ENCODE measurements at places on chromosomes 12 and 14. TPM values are rescaled to one million over a fixed set of nuclear protein-coding genes. Genes with fewer than 3 reads are reported as not detected.

DNA sequence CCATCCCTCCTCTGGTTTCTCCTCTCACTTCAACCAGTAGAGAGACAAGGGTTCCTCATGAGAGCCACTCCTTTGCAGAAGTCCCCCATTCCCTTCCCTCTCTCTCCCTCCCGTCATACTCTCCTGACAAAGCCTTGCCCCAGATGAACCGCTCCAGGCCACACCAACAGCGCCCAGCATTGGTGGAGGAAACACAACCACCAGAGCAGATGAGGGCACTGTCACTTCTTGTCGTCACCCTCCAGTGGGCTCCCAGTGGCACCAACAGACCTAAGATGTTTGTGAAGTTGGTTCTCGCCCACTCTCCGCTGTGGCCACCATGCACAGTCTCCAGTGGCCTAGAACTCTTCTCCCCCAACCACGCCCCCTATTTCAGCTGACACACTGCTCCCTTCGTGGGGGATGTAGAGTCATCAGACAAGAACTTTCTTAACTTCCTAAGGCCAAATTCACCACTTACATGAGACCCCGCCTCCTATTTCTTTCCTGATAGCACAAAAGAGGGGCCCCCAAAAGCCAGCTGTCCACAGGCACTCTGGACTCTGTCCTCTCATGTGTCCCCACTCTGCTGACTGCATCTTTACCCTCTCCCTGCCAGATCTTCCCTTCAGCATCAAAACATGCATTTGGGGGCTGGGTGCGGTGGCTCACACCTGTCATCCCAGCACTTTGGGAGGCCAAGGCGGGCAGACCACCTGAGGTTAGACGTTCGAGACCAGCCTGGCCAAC is 29.2 kb upstream of the PLEKHG6 start:
- H3K27me3 ChIP-seq, result no peaks in the 10 kb centered on the region
- H3K36me3 ChIP-seq, result no peaks in the 10 kb centered on the region
- peaks cover 7% of the 10 kb centered on the region for H3K4me1 ChIP-seq
- DNase-seq, result no peak
- H3K4me3 ChIP-seq, result no peak overlapping the region
- no peak overlapping the region for H3K27ac ChIP-seq

- H3K27me3 ChIP-seq, result no peaks in the 10 kb centered on the region
- peaks cover 10% of the 10 kb centered on the region for H3K4me1 ChIP-seq
- no peak overlapping the region for H3K4me3 ChIP-seq
- DNase-seq, result no peak
- no peaks in the 10 kb centered on the region for H3K36me3 ChIP-seq
Measured at GRCh38 chr14:65237023-65237814, 134.9 kb upstream of the MAX start.

GRCh38 chr12:10136637-10137205 is 6.7 kb upstream of the CLEC7A start:
- no peaks in the 10 kb centered on the region for H3K4me1 ChIP-seq
- no peaks in the 10 kb centered on the region for H3K27me3 ChIP-seq
- no peaks in the 10 kb centered on the region for H3K36me3 ChIP-seq
- DNase-seq, result no peak

DNA sequence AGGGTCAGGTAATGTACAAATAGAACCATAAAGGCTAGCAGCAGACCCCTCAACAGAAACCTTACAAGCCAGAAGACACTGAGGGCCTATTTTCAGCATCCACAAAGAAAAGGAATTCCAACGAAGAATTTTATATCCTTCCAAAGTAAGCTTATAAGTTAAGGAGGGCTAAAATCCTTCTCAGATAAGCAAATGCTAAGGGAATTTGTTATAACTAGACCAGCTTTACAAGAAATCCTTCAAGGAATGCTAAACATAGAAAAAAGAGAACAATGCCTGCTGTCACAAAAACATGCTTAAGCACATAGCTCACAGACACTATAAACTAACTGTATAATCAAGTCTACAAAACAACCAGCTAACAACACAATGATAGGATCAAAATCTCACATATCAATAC is 130.7 kb upstream of the RPL10L start:
- no peaks in the 10 kb centered on the region for H3K4me1 ChIP-seq
- no peaks in the 10 kb centered on the region for H3K36me3 ChIP-seq
- no peaks in the 10 kb centered on the region for H3K27me3 ChIP-seq

DNA sequence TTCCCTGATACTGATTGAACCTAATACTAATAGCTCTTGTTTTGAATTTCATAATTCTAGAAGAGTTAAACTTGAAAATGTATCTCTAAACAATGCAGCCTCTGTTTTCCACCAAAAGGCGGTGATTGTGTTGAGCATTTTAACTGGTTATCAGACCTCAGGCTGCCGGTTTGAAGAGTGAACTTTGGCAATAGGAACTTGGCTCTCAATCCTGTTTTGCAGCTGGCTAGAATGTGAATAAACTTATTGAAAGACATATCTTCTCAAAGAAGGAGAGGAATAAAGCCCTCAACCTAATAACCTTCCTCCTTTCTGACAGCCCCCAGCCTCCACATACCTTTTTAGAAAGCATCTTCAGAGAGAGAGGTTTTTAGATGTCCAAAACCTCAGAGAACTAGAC is 105.4 kb downstream of the SRGAP1 start:
- no peak for DNase-seq
- H3K4me3 ChIP-seq, result no peak overlapping the region

DYRK2 gene
- 29.4 TPM for total RNA-seq

CALM1 gene
- total RNA-seq, result 249 TPM

MFAP5 gene
- not detected for total RNA-seq
